PC-3 (cell line): ENCODE measurements at places on chromosomes 7 and 10. TPM values are rescaled to one million over a fixed set of nuclear protein-coding genes. Genes with fewer than 3 reads are reported as not detected.

KCND2 gene
- total RNA-seq: 0.17 and 0.33 TPM in 2 replicates

PAPOLB gene
- 0.29 and 0.40 TPM in 2 replicates for total RNA-seq

DNA sequence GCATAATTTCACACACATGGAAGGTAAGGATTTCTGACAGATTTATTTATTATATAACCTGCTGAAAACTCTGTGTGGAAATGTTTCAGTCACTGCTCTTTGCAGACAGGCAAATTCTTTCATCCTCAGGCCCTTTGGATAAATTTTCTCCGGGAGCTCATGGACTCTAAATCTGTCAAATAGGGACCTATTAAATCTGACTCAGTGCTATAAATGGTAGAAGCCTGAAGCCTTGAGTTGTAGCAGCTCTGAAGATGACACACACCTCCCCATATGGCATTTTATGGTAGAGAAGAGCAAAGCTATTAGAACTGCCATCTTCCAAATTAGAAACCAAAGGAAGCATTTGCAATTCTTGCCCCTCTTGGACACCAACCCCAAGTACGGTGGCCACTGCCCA is 808.7 kb downstream of the XPNPEP1 start:
- no peaks in the 10 kb centered on the region for H3K36me3 ChIP-seq
- H3K4me3 ChIP-seq: no peak overlapping the region
- no peak overlapping the region for H3K27ac ChIP-seq
- no peaks in the 10 kb centered on the region for H3K4me1 ChIP-seq

DNA sequence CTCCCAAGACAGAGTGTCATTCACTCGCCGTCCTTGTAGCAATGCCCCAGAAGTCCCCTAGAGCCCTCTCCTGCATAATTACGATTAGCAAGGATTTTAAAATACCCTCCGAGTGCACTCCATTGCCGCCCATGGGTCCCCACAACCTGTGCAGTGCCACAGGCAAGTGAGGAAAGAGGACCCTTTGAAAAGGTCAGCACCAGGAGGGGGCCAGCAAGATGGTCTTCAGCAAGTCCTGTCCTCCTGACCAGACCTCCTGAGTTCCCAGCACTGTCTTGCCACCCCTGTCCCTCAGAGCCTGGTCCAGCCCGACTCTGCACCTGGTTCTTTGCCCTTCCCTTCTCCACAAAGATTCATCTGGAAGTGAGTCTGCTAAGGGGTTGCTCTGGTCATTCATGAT is 32.1 kb downstream of the CLRN3 start:
- H3K27me3 ChIP-seq: no peaks in the 10 kb centered on the region
- no peak for DNase-seq
- H3K4me3 ChIP-seq: no peak overlapping the region
- H3K36me3 ChIP-seq: no peaks in the 10 kb centered on the region

DNA sequence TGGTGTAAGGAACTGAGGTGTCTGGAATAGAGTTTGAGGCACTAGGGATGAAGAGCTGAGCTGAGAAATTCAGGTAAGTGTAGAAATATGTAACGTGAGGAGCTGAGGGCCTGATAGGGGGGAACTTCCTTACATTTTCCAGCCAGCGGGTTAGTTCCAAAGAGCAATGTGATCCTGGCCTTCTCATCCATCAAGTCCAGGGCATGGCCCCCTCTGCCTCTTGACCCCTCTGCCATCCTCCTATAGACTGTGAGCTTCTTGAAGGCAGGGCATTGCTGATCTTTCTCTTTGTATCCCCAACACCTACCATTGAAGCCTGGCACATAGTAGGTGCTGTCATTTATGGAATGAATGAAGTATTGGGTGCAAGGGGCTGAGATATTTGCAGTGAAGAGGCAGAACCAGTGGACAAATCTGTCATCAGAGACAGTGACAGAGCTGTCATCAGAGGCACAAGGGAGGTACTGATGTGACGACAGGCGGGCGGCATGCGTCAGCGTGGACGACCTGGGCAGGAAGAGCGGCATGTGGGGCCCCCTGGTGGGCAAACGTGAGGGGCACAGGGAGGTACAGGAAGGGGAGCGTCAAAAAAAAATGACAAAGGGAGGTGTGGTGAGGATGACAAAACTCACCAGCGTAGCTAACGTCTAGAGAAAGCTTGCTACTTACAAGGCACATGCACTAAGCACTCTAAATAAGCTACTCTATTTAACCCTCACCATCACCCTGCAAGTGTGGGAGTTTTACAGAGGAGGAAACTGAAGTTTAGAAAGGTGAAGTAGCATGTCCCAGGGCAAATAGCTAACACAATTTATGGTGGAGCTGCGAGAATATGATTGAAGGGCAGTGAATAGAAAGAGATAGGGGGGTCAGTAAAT is 5.2 kb upstream of the CAMK2G start:
- H3K27ac ChIP-seq: no peak overlapping the region
- no peaks in the 10 kb centered on the region for H3K27me3 ChIP-seq
- peak overlapping the region; percentile 8; the same call in 1 of the 2 replicates for H3K4me3 ChIP-seq
- peaks cover 51% of the 10 kb centered on the region for H3K4me1 ChIP-seq
- no peaks in the 10 kb centered on the region for H3K36me3 ChIP-seq

DNA sequence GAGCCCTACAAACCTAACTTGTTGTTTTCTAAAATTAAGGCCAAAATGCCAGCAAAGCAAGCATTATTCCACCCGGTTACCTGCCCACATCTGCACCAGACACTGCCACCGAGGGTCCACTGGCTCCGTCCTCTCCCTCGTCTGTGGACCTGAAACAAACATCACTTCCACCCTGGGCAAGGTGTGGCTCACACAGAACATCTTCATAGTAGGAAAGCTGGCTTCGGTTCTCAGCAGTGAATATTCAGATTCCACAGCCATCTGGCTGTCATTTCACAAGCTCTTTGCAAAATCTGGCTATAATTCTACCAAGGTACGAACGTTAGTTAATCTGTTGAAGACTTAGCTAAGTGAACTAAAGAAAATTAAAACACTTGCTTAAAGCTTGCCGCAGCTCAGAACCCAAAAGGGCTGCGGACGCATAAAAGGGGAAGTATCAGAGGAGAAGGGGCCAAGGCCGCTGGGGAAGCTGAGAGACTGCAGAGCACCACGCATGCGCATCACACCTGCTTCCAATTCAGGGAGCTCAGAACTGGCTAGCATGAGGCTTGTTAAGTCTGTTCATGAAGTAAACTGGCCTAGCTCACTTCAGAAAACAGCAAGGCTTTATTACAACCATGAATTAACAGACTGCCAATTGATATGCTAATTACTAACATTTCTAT is 46.1 kb downstream of the PTPRN2 start:
- H3K27ac ChIP-seq: no peak overlapping the region
- H3K27me3 ChIP-seq: peaks cover 26% of the 10 kb centered on the region
- no peaks in the 10 kb centered on the region for H3K4me1 ChIP-seq
- DNase-seq: no peak
- H3K36me3 ChIP-seq: no peaks in the 10 kb centered on the region
